Liver (tissue), 10 donors: ENCODE measurements at places on chromosomes 11 and 22.

GRCh38 chr22:46287873-46288751, 8.6 kb upstream of the GTSE1 start:
- no peak for DNase-seq

- DNase-seq, result no peak
These were observed 132.6 kb downstream of the WNT11 start for GRCh38 chr11:76073724-76074123.

DNA sequence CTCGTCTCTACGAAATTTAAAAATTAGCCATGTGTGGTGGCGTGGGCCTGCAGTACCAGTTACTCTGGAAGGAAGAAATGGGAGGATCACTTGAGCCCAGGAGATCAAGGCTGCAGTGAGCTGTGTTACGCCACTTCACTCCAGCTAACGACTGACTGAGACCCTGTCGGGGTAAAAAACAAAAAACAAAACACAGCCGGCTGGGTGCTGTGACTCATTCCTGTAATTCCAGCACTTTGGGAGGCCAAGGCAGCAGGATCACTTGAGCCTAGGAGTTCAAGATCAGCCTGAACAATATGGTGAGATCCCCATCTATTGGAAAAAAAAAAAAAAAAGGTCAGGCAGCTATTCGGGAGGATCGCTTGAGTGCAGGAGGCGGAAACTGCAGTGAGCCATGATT, 2.4 kb downstream of the PAFAH1B2 start:
- DNase-seq, result no peak

GRCh38 chr11:102981324-102981910, 25.9 kb upstream of the MMP13 start:
- no peak for DNase-seq

DNA sequence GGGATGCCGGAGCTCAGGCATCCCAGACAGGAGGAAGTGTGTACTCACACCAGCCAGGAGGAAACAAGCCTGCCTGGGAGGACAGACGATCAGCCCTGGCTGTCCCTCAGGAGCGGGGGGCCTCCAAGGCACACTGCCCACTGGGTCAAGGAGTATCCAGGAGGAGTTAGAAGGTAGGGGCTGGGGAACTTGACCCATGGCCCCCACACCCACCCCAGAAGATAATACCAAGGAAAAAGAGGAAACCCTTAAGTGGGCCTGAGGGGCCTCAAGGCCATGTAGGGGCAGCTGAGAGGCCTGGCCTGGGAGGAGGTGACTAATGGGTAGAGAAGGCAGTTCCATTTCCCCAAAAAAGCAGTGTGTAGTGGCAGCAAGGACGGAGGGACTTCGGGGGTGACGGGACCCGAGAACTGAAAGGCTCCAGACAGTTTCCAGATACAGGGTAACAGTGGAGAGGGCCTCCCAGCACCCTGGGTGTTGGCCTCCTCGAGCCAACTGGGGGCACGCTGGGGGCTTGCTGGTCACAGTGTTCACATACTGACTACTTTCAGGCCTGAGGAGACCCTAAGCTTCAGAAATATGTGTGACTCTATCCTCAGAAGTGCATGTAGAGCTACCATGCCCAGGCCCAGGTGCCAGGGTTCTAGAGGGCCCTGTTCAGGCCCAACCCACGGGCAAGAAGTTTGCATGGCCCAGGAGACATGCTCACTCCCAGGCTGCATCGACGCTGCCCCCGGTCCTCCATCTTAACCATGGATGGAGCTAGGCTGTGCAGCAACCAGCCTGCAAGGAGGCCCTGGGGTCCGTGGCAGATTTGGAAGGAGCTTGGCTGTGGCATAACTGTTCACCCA, 75.7 kb upstream of the PITPNB start:
- DNase-seq, result no peak

GRCh38 chr11:110797453-110797852, 85.2 kb upstream of the ARHGAP20 start:
- no peak for DNase-seq

- DNase-seq, result no peak
These were observed 18.2 kb upstream of the SYTL2 start for GRCh38 chr11:85829172-85829571.

- no peak for DNase-seq
These were observed 63.9 kb upstream of the PICALM start for GRCh38 chr11:86132667-86133249.

GRCh38 chr11:61095021-61095420, 7.3 kb upstream of the CD5 start:
- DNase-seq, result no peak

GRCh38 chr11:111538407-111539114, 2.0 kb upstream of the LAYN start:
- no peak for DNase-seq

GRCh38 chr22:40238425-40239344, 61.0 kb downstream of the TNRC6B start:
- no peak for DNase-seq

- DNase-seq, result no peak
These were observed 70.5 kb downstream of the MPPED1 start for GRCh38 chr22:43482318-43482625.

- no peak for DNase-seq
These were observed 7.0 kb downstream of the CD81 start for GRCh38 chr11:2383852-2384804.

GRCh38 chr11:109112821-109113280, 309.1 kb upstream of the C11orf87 start:
- DNase-seq, result no peak

DNA sequence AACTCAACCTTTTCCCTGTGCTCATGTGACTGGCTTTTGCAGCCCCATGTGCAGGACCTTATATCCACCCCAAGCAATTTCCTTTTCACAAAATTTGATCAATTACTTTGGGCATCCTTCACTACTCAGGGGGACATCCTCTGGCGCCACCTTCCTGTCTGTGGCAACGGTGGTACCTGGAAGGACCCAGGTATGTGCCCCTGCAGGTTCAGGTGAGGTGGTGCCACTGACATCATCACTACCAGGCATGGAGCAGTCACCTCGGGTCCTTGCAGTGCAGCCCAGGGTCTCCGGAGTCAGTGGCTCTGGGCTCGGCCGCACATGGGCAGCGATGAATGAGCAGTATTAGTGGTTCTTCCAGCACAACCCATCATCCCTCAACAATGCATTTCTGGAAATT, 37.7 kb upstream of the B3GAT1 start:
- no peak for DNase-seq

- no peak for DNase-seq
These were observed 46.7 kb downstream of the TSPAN18 start for GRCh38 chr11:44773351-44773965.

GRCh38 chr11:86637988-86638387, 34.4 kb downstream of the ME3 start:
- no peak for DNase-seq

DNA sequence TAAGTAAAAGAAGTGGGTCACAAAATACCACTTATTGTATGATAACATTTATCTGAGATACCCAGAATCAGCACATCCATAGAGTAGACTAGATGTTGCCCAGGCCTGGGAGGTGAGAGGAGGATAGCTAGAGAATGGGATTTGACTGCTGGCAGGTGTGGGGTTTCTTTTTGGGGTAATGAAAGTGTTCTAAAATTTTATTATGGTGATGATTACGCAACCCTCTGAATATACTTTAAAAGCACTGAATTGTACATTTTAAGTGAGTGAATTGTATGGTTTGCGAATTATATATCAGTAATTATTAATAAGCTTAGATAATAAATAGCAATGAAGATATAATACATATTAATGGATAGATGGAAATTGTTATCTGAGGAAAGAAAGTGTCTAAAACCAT, 35.7 kb upstream of the ACAT1 start:
- no peak for DNase-seq

DNA sequence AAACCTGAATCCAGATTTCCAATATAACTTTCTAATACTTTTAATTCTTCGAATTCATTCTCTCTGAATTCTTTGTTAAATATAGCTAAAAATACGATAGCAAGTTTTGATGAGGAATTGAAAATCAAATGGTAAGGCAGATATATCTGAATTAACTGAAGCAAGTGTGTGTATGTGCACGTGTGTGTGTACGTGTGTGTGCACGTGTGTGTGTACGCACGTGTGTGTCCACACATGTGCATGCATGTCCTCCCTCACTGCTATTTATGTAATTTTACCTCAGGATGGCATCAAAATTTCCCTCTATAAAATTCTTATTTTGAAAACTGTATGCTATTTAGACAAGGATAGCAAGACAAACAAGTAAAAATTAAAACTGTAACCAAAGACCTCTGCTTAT, 961.3 kb upstream of the CNTN5 start:
- no peak for DNase-seq

- DNase-seq, result no peak
These were observed 21.8 kb downstream of the NUCB2 start for GRCh38 chr11:17298302-17298701.

DNA sequence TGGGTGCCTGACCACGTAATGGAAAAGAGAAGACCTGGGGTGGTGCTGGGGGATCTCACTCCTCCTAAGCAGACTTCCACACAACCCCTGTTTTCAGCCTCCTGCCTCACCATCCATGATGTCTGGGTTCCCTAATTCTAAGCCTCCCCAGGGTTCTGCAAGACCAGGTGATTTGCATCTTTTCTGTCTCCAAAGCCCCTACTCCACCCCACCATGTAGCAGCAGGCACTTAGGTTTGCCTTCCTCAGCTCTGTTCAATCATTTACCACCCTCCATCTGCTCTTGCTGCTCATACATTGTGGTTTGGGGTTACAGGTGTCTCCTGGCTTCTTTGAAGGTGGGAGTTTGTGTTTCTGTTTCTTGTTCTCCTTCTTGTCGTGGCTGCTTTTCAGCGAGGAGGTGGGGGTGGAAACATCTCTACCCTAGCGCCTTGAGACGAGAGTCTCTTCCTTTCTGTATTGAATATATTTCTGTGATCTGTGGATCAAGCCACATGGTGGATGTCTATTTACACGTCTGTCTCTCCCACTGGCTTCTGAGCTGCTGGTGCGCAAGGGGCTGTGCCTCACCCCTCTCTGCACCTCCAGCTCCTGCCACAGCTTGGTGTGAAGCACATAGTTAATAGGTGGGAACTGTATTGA, 6.6 kb upstream of the SSTR3 start:
- DNase-seq, result no peak

DNA sequence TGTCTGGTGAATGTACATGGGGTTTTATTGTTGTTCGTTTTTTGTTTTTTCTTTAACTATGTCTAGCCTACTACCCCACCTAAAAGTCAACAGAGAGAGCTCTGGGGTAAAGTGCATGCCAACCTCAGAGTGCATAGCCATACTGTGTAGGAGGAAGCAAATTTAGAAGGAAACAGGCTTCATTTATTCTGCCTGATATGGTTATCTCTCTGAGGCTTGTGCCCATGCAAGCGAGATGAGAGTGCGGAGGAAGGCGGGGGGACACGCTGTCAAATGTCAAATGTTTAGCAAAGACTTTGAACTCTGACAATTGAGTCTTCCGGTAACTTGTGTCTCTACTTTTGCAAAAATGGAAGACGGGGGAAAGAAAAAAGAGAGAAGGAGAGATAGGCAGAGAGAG, 295.5 kb downstream of the ETS1 start:
- no peak for DNase-seq

- no peak for DNase-seq
These were observed 272.1 kb downstream of the FAM76B start for GRCh38 chr11:95517453-95517852.

DNA sequence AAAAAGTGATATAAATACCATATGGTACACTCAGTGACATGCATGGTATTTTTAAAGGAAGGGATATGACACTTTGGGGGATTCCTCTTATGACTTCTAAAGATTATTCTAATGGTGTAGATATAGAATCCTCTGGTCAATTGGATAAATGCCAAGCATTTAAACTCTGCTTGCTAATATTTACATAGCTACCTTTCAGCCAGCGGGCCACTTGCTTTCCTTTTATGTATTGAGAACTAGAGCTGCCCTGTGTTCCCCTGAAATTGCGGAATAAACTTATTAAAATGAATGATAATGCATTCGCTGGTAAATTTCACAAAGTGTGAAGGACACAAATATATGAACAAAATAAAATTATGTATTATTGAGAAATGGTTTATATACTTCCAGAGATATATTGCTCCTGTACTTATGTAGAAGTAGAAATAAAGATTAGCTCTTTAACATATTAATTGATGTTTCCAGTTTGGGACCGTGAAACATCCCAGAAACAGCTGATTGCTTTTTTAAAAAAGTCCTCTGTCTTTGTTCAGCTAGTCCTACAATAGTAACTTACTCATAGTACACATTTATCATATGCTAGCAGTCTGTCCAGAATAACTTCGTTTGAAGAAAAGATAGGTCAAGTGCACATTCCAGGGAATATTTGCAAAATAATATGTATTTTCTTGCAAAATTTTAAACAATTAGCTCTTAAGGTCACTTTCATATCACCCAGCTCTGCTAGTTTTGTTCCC, 40.1 kb upstream of the CARD18 start:
- DNase-seq, result no peak

GRCh38 chr11:71340086-71340606, 87.8 kb upstream of the SHANK2 start:
- no peak for DNase-seq

DNA sequence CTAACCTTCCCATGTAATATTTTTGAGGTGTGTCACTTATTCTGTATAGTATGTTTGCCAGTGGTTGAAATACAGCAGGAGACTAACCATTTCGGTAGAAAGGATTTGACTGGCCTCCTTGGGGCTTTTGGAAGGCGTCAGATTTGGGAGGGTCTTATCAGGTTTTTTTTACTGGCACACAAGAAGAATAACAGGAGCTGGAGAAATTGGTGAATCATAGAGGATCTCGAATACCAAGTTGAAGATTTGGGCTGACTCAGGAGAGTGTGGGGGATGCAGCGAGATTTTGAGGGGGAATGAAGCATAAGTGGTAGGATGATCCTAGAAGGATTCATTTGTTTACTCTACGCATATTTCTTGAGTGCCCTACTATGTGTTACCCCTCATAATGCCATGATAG, 200.5 kb downstream of the DDX10 start:
- DNase-seq, result no peak

GRCh38 chr22:27329131-27329850, 472.3 kb downstream of the MN1 start:
- peak; percentile 5 for DNase-seq

GRCh38 chr11:27696961-27697360, 3.3 kb downstream of the BDNF start:
- DNase-seq, result no peak

DNA sequence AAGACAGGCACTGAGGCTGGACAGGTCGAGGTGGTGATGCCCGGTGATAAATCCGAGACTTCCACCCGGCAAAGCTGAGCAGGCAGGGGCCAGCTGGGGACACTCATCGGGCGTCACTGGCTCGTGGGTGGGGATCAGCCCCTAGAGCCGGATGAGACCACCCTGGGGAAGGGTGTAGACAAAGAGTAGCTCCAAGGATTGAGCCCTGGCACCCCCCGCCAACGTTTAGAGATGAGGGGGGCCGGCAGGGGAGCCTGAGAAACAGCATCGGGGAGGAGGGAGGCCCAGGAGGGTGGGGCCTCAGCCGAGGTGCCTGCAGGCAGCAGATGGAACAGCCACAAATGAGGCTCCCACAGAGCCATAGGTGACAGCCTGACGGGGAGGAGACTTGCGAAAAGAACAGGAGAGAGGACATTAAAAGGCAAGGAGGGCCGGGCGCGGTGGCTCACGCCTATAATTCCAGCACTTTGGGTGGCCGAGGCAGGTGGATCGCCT, 27.4 kb upstream of the CBX7 start:
- no peak for DNase-seq

DNA sequence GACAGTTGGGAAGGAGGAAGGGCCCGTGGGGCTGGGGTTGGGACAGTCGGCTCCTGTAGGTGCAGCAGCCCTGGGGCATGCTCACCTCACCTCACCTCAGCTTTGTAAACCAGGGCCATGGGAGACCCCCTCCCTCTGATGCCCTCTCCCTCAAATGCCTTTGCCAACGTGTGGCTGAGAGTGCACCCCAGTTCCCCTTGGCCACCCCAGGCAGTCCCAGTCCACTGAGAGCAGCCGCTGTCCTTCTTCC, 4.2 kb upstream of the NEAT1 start:
- no peak for DNase-seq

- DNase-seq, result no peak
These were observed 6.4 kb downstream of the ELFN2 start for GRCh38 chr22:37420686-37421467.
